Esophagus squamous epithelium (tissue), 5 donors: ENCODE measurements at places on chromosomes 7 and 10.

- DNase-seq = no peak
Observed at GRCh38 chr7:138025215-138026186, 23.6 kb upstream of the CREB3L2 start.

DNA sequence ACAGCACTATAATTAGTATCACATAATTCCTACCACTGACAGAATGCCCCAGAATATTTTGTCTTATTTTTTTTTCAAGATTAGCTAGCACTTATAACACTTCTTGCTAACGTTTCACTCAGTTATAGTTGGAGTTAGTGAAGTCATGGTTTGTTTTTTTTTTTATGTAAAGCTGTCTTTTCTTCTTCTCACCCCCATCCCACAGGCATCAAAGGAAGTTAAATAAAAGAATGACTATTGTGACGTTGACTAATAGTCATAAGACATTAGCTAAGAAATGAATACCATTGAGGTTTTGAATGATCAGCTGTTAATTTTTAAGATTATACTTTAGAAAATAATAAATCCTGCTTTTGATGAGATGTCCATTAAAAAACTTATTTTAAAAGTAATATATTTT, 498.3 kb downstream of the GFRA1 start:
- no peak for DNase-seq

GRCh38 chr7:15556339-15557105, 5.3 kb downstream of the AGMO start:
- no peak for DNase-seq

DNA sequence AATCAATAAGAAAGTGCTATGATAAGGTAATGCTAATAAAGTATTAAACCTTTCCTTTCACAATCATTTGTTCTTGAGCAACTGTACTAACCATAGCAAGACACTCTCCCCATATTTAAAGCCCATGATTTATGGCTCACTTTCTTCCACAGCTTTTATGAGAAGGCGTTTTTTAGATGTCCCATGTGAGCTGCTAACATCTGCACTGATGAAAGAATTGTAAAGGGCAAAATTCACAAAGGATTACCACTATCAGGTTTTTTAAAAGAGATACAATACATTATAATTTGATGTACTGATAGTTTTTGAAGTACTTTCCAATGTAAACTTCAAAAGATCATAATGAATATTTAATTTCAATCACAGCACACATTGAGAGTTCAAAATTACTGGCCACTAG, 75.7 kb downstream of the RNLS start:
- DNase-seq = no peak

GRCh38 chr10:128868481-128868880, 598.6 kb upstream of the MGMT start:
- DNase-seq = no peak

DNA sequence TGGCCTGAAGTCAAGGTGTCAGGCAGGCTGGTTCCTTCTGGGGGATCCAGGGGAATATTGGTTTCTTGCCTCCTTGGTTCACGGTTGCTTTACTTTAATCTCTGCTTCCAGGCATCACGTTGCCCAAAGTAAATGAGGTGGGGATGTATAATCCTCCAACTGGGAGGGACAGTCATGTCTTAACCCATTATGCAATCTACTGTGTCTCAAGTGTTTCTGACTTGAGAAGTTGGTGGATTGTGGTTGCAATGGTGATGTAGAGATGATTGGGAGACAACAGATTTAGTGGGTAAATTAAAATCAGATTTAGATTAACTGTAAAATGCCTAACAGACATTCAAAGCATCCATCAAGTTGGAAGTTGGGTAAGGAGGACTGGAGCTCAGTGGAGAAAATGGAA, 32.7 kb downstream of the TBXAS1 start:
- DNase-seq = no peak

- no peak for DNase-seq
Observed at GRCh38 chr7:128104108-128104742, 73.0 kb upstream of the LRRC4 start.

GRCh38 chr10:86512137-86512536, 9.5 kb downstream of the WAPL start:
- no peak for DNase-seq

GRCh38 chr10:91061608-91062007, 140.7 kb upstream of the ANKRD1 start:
- DNase-seq = no peak

GRCh38 chr7:88091988-88092675, 127.7 kb downstream of the SRI start:
- no peak for DNase-seq

DNA sequence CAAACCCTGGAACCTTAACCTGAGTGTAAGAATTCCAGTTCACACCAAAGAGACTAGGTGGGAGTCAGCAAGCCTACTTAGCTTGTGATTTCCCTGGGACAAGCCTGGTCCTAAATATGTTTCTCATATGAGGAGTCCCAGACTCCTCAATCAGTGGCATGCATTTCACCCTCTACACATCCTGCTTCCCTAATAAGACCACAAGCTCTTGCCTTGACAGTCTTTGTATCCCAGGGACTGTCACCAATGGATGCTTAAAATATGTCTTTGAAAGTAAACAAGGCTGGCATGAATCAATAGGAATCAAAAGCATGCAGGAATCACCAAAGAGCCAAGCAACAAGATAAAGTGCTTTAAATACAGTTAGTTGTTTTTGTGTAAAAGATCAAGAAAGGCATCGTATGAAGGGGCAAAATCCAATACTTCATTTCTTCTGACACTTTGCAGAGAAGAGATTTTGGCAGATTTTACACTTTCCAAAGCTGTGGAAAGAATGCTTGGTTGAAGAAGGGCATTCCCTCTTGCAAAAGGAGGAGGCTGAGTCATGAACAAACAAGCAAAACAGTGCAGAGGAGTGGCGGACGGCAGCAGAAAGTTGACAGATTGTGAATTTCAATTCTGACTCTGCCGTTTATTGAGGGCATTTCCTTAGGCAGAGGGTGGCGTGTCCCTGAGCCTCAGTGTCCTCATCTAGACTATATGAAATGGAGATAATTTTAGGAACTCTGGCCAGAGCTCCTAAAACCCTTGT, 8.5 kb upstream of the NFE2L3 start:
- DNase-seq = no peak

DNA sequence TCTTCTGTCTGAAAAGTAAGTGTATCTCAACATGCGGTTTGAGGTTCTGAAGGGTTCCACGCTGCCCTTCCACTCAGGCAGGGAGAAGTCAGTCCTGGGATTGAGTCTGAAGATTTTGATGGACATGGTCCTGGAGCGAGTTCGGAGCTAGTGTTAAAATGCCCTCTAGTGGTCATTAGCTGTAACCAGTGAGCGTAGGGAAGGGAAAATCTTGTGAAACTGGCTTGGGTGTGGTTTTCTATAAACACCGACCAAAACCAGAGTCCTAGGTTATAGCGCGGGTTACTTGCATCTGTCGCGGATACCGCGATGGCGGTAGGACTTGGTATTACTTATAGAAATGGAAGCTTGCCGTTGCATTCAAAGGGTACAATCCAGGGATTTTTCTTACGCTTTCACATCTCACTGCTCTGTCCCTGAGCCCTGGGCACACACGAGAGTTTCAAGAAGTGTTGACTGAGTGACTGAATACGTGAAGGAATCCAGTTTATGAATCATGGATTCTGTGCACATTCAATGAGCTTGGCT, 348.2 kb upstream of the C7orf33 start:
- no peak for DNase-seq

- no peak for DNase-seq
Observed at GRCh38 chr10:85317827-85318226, 989.4 kb downstream of the CCSER2 start.

DNA sequence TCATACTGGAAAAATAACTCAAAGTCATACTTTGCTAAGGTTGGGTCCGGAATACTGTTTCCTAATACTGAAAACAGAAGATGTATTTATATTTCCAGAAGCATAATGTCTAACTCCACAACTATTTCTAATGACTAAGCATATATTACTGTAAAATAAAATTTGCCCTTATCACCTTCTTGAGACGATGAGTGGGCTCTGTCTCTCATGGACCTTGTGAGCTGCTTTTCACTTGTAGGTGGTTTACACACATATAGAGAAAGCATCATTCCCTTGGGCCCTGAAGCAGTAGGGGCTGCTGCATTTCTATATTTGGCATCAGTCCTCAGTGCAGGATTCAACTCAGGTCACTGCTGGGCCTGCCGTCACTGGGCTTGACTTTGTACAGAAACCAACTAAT, 10.7 kb upstream of the FAM13C start:
- no peak for DNase-seq
